ENCODE measurements at places on chromosomes 4 and X.

DNA sequence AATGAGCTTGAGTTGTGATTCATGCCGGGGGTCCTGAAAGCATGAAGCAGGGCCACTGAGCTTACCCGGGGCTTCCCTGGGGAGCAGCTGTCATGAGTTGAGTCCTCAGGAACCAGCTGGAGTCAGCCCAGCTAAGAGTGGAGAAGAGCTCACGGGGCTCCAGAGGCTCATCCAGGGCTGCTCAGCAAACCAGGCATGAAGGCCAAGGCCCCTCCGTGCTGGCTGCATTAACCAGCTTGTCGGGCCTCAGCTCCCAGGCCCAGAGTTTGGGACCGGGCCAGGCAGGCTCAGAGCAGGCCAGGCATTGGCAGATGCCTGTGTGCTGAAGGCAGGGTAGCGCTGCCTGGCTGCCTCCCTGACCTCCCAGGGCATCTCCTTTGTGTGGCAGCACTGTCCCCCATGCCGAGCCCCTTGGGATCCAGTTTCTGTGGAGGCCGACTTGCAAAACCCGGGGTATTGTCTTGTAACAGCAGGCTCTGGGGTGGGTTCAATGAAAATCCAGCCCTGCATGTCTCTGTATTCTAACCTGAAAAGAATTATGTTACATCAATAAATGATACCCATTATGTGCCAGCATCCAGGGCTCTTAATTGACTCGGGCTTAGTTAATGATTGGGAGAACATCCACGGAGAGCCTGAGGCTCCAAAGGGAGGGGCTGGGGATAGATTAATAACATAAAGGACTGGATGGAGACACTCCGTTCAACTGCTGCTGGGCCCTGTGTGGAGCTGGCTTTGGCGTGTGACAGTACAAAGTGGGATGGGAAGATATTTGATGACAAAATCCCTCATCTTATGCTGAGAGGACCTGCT, 68.0 kb upstream of the MSX1 start:
- no peak for DNase-seq

- peak; percentile 57 for DNase-seq
Measured at GRCh38 chr4:38805530-38806145, 1.0 kb upstream of the TLR1 start.

GRCh38 chr4:158793021-158793420, 24.2 kb downstream of the FNIP2 start:
- DNase-seq, result no peak

GRCh38 chr4:101309925-101310324, 37.4 kb downstream of the PPP3CA start:
- no peak for DNase-seq

DNA sequence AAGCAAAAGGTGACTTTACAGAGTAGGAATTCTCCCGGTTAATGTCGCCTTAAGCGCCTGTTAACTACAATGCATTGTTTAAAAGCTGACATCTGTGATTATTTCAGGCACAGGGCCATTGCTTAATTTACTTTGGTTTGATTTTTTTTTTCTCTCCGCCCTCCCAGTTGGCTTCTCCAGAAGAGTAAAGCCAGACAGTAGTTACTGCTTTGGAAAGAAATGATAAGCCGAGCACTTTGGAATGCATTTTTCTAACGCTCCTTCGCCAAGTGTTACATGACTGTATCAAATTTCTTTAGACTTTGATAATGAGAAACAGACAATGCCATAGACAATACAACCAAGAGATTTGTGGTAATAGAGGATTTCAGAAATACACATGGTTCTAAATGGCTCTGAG, 383.0 kb upstream of the TENM3 start:
- no peak for DNase-seq

GRCh38 chr4:7947927-7948326, 8.3 kb upstream of the AFAP1 start:
- no peak for DNase-seq

DNA sequence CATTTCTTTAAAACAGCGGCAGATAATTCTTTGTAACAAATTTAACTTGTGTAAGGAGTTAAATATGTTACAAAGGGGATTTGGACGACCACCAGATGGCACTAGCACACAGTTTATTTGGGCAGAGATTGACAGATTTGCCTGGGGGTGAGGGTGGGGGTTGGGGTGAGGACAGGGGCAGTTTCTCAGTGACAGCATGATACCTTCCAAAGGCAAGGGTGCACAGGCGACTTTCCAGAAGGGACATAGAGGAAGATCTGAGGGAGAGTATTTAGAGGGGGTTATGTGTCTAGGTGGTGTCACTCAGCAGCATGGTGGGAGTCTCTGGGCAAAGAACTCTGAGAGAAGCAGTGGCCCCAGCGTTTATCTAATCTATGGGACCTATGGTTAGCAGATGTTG, 9.6 kb upstream of the TMA16 start:
- DNase-seq, result no peak

DNA sequence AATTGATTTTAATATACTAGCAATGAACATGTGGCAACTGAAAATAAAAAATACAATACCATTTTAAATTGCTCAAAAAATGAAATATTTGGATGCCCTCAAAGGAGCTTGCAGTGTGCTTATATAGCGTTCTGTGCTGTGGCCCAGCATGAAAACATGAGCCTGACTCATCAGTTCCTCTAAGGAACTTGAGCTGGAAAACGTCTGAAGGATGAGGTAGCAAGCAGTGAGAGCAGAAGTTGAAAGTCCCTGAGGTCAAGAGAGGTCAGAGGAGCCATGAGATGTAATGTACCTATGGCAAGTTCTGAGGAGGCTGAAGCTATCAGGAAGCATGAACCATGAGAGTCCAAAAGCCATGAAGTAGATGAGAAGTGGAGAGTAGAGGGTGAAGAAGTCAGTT, 59.7 kb downstream of the HMGB3 start:
- no peak for DNase-seq

- DNase-seq, result no peak
Measured at GRCh38 chr4:54793856-54794422, 136.2 kb downstream of the KIT start.

DNA sequence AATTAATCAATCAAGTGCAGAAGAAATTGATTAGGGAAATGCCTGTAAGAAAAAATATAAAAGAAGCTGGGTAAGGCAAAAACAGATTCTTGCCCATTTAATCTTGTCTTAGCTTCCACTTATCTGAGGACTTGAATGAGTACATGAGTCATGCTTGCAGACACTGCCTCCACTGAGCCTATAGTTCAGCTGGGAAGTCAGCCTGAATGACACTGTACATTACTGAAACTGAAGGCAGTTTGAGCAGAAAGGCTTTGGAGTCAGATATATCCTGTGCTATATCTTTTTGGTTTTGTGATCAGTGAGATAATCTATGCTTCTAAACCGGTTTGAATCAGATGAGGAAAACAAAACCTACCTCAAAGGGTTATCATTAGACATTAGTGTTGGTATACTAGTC, 61.3 kb downstream of the NUDT11 start:
- no peak for DNase-seq

DNA sequence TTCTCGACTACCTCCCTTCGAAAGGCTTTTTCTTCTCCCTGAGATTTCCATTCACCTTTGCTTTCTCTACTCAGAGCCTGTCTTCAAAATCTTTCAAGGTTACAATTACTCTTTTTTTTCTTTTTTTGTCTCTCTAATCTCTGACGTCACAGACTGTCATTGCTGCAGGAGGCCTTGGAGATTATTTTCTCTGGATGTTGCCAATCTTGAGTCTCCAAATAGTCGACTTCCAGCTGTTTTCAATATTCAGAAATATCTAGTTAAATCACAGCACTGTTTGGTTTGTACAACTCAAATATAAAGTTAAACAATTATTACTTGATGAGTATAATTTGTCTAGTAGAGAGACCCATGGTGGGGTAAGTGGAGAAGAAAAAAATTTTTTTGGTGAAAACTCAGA, 359.0 kb upstream of the BOD1L1 start:
- DNase-seq, result no peak

- no peak for DNase-seq
Measured at GRCh38 chr4:13470379-13470778, 13.8 kb downstream of the RAB28 start.

- DNase-seq, result no peak
Measured at GRCh38 chr4:158778156-158778711, 9.4 kb downstream of the FNIP2 start.

GRCh38 chr4:10007793-10008608, 13.3 kb downstream of the SLC2A9 start:
- DNase-seq, result no peak

DNA sequence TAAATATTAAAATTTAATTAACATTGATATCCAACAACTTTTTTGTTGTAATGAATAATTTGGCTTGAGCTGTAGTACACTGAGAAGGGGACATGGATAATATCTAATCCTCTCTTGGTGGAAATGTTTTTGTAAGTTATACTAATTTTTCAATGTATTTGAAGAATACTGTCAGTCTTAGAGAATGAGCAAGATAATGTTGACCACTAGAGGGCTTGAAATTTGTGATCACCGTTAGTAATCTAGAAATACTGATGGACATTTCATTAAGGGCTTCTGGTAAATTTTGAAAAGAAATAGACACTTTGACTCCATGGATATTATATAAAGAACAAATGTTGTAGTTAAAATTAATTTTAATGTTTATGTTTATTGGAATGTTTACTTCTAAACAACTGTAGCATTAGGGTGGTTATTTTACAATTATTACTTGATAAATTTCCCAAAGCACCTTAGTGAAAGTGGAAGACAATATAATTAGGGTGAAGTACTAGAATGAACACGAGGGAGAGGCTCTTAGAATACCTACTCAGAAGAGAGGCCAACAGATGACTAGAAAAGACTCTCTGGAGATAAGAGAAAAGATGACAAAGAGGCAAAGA, 20.0 kb upstream of the CAMK2D start:
- no peak for DNase-seq

DNA sequence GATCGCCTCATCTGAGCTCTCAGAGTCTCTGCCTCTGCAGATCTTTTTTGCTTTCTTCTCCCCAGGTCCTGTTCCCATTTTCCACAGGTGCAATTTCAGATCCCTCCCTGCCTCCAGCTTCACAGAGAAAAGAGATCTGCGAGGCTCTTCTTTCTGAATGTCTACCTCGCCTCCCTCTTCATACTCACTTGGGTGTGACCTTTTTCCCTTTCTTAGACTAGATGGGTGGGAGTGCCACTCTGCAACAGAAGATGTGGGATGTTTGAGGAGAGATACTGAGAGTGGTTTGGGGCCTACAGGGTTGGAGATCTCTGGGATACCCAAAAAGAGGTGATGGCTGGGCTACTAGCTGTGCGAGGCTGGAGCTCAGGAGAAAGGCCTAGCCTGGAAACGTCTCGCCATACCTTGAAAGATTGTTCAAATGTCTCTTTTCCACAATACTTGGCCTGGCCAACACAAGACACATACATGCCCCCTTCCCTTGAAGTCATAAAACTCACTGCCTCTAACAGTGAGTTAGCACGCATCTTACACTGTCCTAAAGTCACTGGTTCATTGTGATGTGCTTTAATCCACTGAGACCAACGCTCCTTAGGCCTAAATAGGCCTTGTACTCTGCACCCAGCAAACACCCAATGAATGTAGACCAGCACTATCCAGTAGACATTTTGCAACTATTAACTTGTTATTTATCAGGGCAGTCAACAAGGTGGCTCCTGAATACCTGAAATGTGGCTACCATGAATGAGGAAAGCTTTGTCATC, 33.6 kb downstream of the IRF2 start:
- no peak for DNase-seq

GRCh38 chr4:8198906-8199593, at the start of gene SH3TC1:
Gene SH3TC1 (plus strand): TSS chr4:8199290. CDS start chr4:8205195, 5,905 bp downstream.
- DNase-seq, result peak; percentile 96

DNA sequence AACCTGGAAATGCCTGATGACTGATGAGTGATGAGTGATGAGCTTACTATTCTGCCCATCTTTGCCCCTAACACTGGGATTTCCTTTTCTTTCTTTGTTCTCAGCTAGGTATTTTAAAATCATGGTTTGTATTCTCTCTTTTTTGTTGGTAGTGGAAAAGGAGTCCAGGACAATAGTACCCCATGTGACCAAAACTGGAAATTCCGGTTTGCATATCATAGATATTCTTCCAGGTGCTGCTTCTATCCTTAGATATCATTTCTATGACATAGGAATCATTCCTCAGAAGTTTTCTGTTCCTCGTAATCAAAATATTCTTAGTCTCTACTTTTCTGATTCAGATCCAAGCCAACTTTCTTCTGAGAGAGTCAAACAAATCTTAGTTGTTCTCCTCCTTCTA, 320.5 kb upstream of the TET2 start:
- no peak for DNase-seq

- no peak for DNase-seq
Measured at GRCh38 chr4:75781305-75781704, 56.9 kb downstream of the USO1 start.

DNA sequence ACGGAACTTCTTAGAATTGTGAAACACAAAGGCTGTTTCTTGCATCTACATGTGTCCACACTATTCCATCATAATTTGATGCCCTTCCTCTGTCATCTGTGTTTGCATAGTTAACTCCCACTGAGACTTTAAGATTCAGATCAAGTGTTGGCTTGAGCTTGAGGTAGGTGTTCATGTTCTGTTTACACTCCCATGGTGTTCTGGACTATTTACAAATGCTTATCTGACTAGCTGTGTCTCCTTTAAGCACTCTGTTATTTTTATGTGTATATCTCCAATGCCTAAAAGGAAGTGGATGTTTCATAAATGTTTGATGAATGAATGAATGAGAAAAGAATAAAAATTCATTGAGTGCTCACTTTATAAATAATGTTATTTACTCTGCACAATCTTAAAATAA, 622.7 kb downstream of the RAB28 start:
- no peak for DNase-seq

DNA sequence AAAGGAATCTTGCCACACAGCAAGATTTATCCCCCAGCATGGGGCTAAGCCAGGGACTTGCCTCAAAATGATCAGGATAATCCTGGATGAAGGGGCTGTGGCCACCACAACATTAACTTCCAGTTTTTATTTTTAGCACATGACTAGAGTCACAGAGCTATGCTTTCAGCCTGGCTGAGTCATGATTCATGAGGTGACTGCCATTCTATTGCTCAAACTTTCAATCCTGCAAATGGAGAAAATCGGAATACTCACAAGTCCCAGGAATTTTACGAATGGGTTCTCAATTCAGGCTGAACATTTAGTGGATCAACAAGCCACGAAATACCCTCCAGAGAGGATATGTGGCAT, 70.7 kb upstream of the HPGD start:
- DNase-seq, result no peak

DNA sequence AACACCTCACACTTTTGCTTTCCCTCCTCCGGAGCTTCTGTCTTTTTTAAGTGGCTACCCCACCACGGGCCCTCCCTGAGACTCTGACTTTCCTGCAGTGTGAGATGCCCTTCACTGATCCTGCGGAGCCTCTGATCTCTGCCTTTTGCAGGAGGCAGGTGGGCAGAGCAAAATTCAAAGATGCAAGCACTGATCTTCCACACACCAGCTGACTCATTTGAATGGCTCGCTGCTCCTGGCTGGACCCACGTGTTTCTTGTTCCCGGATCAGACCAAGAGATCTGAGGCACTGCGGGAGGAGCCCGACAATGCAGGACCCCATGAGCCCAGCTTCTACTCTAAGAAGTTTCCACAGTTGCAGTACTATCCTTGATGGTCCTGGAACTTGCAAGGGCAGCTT, 1607.9 kb upstream of the TENM3 start:
- no peak for DNase-seq

DNA sequence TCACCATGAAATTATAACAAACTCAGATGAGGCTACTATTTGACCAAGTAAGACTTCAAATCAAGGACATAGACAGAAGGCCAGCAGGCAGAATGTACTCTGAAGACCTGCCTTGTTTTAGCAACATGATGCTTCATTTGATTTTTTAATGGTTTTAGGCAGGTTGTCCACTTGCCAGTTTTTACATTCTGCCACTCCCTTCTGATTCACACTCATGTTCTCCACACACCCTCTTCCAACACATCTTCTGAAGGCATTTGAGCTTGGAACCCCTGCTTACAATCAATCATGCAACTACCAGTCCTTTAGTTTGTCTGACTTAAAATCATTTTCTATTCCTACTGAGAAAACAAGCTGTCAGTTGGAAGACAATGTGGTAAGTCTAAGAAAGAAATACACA, 114.9 kb upstream of the SMIM31 start:
- no peak for DNase-seq

All from lower lobe of right lung (tissue), 2 donors.